Aortic smooth muscle cell (primary cell): ENCODE measurements at places on chromosomes 1 and 21. TPM values are rescaled to one million over a fixed set of nuclear protein-coding genes. Genes with fewer than 3 reads are reported as not detected.

Gene USH2A
- total RNA-seq, result under 0.01 TPM in 1 of 2 replicates, not detected in the other

Gene COL6A2
- total RNA-seq, result 1,217 and 1,284 TPM in 2 replicates

Gene UTS2
- not detected in 2 replicates for total RNA-seq

Gene AKT3
- total RNA-seq, result 25.9 and 43.2 TPM in 2 replicates

Gene BSND
- total RNA-seq, result not detected in 2 replicates
